ENCODE measurements at places on chromosomes 5 and 9.

DNA sequence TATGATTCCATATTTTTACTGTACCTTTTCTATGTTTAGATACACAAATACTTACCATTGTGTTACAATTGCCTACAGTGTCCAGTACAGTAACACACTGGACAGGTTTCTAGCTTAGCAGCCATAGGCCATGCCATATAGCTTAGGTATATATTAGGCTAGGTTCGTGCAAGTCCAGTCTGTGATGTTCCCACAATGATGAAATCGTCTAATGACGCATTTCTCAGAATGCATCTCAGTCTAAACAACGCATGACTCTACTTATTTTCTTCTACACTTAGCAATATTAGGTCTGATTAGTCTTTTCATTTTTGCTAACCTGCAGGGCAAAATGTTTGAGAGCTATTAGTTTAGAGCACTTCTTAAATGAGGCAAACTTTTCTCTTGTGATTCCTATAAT lies 22.7 kb downstream of the OR2S2 start:
- DNase-seq: no peak

GRCh38 chr5:178766936-178767912 lies 36.8 kb upstream of the ZNF354A start:
- no peak for DNase-seq

DNA sequence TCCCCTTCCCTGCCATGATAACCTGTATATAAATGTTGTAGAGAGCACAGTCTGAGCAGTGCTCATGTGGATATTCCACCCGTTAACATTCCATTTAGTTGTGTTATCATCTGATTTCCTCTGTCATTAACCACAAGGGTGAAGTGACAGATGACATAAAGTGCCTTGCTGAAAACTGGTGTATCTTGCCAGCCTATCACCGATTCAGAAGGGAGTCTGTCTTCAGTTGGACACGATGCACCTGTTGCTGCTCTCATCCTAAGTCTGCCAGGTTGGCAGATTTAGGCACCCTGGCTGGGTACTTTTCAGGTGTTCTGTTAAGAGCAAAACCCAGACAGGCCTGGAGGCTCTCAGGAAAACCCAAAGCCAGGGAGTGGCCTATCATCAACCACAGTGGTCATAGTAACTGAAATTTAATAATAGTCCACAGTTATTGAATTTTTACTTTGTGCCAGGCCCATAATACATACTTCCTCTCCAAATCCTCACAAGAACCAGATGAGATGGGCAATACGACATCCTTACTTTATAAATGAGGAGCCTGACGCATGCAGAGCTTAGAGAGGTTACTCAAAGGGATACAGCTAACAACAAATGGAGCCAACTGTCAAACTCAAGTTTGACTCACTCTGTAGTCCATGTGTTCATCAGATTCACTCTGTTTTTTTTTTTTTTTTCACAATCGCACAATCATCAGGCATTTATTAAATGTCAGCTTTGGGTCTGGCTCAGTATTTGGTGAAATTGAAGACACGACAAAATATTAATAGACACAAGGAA lies 100.7 kb upstream of the SPRY4 start:
- no peak for DNase-seq

GRCh38 chr9:78000221-78000620 lies 31.4 kb downstream of the GNAQ start:
- DNase-seq: no peak

- no peak for DNase-seq
These were observed 118.4 kb downstream of the ZNF608 start for GRCh38 chr5:124627815-124628595.

DNA sequence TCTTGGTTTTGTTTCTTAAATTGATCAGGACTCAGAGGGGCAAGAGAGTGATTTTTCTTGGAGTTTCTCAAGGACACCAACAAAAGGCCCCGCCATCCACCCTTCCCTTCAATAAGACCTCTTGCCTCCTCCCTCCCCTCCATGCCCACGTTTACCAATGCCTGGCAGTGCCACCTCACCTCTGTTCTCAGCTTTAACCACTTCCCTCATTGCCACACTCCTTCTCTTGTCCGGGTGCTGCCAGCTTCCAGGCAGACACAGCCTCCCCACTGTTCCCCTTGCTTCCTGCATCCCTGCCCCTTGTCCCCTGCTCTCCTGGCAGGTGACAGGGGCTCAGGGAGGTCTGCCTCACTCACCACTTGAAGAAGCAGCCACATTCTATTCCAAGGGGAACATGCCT lies 90.8 kb downstream of the LHX2 start:
- no peak for DNase-seq

GRCh38 chr9:14056316-14056861 lies 257.6 kb downstream of the NFIB start:
- DNase-seq: no peak

GRCh38 chr5:75677607-75678006 lies 39.6 kb downstream of the POC5 start:
- no peak for DNase-seq
